ENCODE measurements at places on chromosomes 2 and 18. TPM values are rescaled to one million over a fixed set of nuclear protein-coding genes. Genes with fewer than 3 reads are reported as not detected.
A peak's percentile ranks its signal among the peaks of the same experiment; 100 is the strongest.

GRCh38 chr2:188176620-188177019, 115.1 kb upstream of the GULP1 start:
- DNase-seq, result no peak

- DNase-seq, result no peak
Observed at GRCh38 chr18:8709248-8710059, 4.1 kb downstream of the MTCL1 start.

GRCh38 chr2:235847576-235847975, 320.6 kb downstream of the GBX2 start:
- DNase-seq, result no peak

- DNase-seq, result peak; percentile 11
Observed at GRCh38 chr2:119983108-119983507, 29.8 kb upstream of the EPB41L5 start.

DNA sequence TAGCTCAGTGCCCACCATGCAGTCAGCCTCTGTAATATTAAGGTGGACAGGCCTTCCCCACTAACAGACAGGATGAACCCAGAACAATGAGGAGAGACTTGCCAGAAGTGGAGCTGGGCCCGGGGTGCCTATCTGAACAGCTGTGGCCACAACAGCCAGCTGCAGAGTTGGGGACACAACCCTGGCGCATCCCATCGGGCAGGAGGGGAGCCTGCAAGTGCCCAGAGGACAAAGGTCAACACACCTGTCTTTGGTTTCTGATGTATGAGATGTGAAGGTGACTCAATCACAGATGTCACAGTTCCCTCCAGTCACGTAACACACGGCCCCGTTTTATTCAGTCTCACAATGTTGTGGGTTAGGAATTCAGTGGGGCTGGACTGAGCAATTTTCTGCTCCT, 48.2 kb upstream of the TAF1B start:
- no peak for DNase-seq

PTPRN gene
- 0.31 TPM for total RNA-seq

DNA sequence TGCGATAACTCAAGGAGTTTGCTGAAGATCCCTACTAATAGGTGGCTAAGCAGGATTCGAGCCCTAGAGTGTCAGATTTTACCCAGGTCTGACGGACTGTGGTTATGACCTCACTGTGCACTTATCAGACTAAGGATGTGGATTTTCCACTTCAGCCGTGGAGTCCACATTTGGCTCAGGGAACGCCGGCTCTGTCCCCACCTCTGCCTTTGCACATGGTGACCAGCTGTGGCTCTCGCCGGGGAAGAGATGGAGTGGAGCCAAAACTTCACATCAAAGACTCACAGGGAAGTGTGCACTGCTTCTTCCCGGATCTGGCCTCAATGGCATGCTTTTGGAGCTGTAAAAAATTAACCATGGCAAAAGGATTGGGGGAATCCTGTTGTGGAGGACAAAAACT, 249.3 kb upstream of the APCDD1 start:
- peak; percentile 67 for DNase-seq

DNA sequence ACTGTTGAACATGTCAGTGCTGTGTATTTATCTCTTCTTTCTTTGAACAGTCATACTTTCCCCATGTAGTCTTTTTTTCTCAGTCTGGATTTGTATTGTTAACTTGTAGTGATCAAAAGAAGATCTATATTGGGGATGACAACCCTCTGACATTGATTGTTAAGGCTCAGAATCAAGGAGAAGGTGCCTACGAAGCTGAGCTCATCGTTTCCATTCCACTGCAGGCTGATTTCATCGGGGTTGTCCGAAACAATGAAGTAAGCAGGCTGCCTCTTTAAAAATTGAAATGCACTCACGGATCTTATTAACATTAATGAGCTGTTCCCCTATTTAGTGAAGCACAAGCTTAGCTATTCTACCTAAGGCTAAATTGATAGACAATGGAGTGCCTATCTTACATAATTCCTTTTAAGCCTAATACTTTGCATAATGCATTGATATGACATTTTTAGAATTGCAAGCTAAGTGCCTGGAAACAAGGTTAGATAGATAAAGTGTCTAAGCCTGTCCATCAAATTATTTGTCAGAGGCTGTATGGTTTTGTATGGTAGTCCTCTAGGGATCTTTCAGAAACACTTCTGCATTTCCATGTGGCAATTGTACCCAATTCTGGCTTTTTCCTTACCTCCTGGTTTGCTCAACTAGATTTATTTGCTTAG, 29.3 kb upstream of the FAM171B start:
- DNase-seq, result no peak

DNA sequence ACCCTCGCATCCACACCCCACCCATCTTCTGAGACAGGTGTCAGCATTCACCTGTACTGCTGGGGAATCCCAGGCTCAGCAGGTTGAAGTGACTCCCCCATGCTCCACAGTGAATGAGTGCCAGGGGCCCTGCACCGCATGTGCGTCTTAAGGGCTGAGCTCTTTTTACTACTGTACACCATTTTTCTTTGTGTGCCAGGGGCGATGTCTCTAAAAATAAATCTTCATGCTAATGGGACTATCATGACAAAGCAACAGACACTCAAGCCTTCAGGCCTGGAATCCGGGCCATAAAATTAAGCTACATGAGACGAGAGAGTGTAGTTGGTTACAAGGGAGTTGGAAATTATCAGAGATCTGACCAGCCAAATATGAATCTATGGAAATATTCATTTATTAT, 294.8 kb downstream of the LPIN1 start:
- no peak for DNase-seq

BOLL gene
- total RNA-seq, result 2.8 TPM

TGFA gene
- 6.3 TPM for total RNA-seq

GRCh38 chr18:6591491-6591890, 138.0 kb upstream of the ARHGAP28 start:
- no peak for DNase-seq

GRCh38 chr2:168166902-168167510, 80.4 kb downstream of the STK39 start:
- no peak for DNase-seq

DNA sequence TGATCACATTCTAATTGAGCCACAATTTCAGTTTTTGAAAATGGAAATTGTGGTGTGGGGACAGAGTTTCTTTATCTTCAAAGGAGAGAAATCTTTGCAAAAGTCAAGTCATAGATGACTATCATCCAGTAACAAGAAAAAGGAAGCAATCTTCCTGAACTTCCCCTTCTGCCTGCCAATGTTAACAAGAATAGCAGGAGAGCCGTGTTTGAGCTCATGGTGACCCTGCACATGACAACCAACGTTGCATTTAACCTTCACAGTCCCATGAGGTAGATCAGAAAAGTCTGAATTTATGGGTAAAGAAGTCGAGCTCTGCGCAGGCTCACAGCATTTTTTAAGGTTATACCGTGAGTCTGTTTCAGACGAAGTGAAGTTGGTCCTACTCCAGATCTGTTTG, 454.9 kb downstream of the LPIN1 start:
- no peak for DNase-seq

DNA sequence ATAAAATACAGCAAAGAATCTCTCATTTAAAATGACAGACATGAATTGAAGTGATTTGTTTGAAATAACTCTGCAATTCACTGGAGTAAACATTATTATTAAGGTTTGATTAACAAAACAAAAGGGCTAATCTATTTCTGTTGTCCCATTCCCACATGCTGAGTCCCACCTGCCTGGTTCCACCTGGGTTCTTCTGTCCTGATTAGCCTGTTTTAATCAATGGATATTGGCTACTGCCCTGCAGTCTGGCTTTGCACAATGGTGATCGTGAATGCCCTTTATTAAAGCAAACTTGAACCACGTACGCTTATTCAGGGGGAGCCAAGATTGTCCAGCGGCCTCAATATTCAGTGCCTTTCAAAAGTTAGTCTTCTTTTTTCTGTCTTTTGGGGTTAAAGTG, 72.8 kb upstream of the CDH19 start:
- DNase-seq, result no peak

SULT1C2 gene
- 0.92 TPM for total RNA-seq

- DNase-seq, result peak; percentile 21
Observed at GRCh38 chr2:238569507-238570195, 142.9 kb downstream of the ASB1 start.

Measured in tongue (tissue), 3 donors.